Tracheal epithelial cell (primary cell): ENCODE measurements at places on chromosomes 3 and 15. TPM values are rescaled to one million over a fixed set of nuclear protein-coding genes. Genes with fewer than 3 reads are reported as not detected.

The OR4F6 gene
- not detected in 2 replicates for total RNA-seq

The ROBO2 gene
- 0.21 and 0.96 TPM in 2 replicates for total RNA-seq

The ALDH1A2 gene
- 0.64 and 2.7 TPM in 2 replicates for total RNA-seq

The DGKG gene
- 0.48 TPM in 1 of 2 replicates, not detected in the other for total RNA-seq

The LOXL1 gene
- 14.7 and 36.6 TPM in 2 replicates for total RNA-seq

The C15orf62 gene
- 0.85 and 1.2 TPM in 2 replicates for total RNA-seq
